ENCODE measurements at places on chromosomes 7 and 10.

DNA sequence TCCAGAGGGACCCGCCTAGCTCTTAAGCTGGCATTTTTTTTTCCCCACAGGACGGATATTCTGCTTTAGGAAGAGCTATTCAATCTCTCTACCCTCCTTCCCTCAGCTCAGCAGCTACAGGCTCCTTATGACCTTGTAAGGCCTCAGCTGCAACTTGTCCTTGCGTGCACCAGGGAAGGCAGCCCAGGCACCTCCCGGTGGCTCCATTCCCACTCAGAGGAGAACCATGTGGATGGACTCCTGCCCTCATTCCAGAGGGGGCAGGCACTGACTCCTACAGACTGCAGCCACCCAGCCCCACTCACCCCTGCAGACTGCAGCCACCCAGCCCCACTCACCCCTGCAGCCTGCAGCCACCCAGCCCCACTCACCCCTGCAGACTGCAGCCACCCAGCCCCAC is 73.7 kb downstream of the ITIH5 start:
- DNase-seq: no peak

GRCh38 chr7:23196306-23196705 is 14.5 kb downstream of the NUP42 start:
- DNase-seq: no peak

DNA sequence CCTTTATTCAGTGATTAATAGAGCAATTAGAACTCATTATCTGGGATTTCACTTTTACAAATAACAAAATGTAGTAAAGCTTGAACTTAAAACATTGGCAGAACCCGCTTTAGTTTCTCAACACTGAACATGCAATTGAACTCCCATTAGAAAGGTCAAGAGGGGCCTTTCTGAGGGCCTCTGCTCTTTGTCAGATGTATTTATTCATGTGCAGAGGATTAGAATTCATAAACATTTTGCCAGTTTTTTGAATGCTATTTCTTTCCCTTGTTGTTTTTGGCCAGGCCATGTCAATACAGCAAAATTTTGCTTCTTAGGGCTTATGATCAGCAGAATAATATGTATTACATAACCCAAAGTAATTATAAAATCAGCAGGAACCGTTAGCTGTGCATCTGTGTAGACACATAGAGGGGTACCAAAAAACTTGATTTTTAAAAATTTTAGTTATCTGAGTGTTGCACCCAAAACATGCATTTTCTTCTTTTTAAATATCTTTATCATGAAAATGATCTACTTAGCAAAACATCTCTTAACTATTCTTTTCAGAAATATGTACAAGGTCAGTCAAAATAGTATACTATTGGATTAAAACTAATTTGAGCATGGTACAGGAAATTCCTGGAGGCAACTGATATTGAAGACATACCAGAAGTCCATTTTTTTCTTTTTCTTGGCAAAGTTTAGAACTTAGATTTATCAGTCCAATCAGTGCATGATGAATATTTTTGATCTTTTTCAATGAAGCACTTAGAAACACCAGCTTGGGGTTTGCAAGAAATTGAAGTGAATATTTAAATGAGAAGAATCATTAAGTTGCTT is 177.5 kb downstream of the TWIST1 start:
- DNase-seq: no peak

DNA sequence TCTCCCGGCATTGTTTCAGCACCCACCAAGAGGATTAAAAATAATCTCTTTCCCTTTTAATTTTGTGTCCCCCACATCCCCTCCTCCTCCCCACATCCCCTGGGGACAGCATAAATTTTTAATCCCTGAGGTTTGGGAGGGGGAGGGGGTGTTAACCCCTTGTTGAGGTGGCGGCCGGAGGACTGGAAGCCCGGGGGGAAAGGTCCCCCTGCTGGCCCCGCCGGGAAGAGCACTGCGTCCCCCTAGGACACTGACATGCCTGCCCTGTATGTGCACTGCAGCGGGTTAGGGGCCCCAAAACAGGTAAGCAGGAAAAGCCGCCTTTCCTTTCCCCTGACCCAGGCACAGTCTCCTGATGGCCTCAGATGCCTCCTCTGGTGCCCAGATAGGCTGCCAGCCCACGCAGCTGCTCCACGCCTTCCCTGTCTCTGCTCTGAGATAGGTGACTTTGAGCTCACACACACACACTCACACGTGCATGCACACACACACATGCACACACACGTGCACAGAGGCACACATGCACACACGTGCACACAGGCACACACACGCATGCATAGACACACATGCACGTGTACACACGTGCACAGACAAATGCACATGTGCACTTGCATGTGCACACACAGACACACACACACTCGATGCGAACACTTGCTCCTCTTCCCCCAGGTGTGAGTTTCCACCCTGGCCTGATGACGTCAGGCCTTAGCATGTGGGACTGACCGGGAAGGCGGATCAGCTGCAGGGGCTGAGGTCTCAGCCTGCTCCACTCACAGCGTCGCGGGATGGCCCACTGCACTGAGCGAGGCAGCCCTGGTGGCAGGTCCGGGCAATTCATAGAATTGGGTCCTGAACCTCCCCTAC is 12.3 kb downstream of the CNPY1 start:
- no peak for DNase-seq

- DNase-seq: no peak
These were observed 32.0 kb upstream of the NRG3 start for GRCh38 chr10:81843042-81843441.

- no peak for DNase-seq
These were observed 35.6 kb upstream of the INSIG1 start for GRCh38 chr7:155262031-155262430.
